ENCODE measurements at places on chromosomes 3 and 15.

- no peak for DNase-seq
Observed at GRCh38 chr3:3110749-3111361, 681 bp upstream of the IL5RA start.

DNA sequence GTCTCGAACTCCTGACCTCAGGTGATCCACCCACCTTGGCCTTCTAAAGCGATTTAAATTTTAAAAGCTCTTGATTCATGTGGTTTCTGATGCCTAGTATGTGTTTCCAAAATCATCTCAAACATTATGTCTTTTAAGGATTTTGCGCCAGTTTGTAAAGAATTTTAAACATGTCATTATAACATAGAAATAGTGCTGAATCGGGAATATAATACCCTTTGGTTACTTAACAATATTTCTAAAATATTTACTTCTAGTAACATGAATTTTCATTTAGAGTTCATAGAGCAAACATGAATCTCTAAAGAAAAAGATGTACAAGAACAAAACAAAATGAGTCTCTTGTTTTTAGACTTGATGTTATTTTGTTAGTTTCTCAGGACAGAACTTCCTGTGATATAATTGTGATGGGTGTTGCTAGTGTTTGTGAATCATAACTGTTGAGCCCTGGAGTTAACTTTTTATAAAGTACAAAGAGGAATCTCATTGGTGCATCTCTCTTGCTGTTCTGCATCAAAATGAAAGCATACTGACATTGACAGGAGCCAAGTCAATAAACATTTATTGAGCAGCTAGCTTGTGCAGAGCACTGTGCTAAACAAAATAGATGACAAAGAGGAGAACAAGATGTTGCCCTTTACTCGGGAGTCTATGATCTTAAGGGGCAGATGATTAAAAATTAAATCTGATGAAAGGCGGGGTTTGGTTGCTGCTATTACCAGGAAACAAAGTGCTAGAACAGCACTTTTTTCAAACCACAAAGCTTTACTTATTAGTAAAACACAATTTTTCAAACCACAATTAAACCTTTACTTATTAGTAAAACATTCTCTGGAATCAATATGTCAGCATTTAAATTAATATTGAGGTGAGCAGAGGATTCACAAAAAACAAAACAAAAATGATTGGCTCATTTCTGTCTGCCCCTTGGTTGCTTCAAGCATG lies 73.4 kb downstream of the MME start:
- DNase-seq: no peak

DNA sequence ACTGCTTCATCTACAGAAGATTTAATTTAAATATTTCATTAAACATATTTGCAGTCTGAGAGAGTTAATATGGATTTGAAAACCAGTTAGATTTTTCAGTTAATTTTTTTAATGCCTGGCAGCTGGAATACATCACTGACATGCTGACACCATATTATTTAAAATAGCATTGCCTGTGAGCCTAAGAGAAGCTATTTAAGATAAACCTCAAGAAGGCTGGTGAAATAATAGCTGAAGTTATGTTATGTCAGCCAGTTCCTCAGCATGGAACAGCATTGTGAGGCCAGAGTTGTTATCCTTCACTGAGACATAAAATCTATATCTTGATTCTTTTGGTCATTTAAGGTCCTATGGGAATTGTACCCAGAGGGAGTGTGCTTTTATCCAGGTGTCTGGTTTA lies 705.2 kb downstream of the NAALADL2 start:
- DNase-seq: no peak

- no peak for DNase-seq
Observed at GRCh38 chr3:189099505-189100290, 72.1 kb upstream of the TPRG1 start.

DNA sequence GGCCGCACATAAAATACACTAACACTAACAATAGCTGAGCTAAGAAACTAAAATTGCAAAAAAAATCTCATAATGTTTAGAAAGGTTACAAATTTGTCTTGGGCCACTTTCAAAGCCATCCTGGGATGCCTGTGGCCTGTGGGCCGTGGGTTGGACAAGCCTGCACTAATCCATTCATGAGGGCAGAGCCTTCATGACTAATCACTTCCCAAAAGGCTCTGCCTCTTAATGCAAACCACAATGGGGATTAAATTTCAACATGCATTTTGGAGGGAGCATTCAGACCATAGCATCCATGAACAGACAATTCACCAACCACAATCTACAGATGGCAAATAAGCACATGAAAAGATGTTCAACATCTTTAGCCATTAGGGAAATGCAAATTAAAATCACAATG lies 128.2 kb downstream of the SUCLG2 start:
- no peak for DNase-seq

GRCh38 chr3:17808994-17809393 lies 66.6 kb upstream of the TBC1D5 start:
- DNase-seq: no peak

Data from stimulated activated CD4-positive, alpha-beta T cell treated with anti-CD3 and anti-CD28 coated beads, Interleukin-1b, Interleukin-23, amount 100 ng/mL, for 48 hours (primary cell).